ENCODE measurements at places on chromosomes 5 and 9. TPM values are rescaled to one million over a fixed set of nuclear protein-coding genes. Genes with fewer than 3 reads are reported as not detected.

Gene SLC6A19
- total RNA-seq, result not detected

Gene SLC46A2
- not detected for total RNA-seq

Gene PHF24
- total RNA-seq, result 0.22 TPM

Gene OBP2B
- total RNA-seq, result not detected

Gene AP3B1
- 21.3 TPM for total RNA-seq

Gene OCLN
- total RNA-seq, result 1.5 TPM

DNA sequence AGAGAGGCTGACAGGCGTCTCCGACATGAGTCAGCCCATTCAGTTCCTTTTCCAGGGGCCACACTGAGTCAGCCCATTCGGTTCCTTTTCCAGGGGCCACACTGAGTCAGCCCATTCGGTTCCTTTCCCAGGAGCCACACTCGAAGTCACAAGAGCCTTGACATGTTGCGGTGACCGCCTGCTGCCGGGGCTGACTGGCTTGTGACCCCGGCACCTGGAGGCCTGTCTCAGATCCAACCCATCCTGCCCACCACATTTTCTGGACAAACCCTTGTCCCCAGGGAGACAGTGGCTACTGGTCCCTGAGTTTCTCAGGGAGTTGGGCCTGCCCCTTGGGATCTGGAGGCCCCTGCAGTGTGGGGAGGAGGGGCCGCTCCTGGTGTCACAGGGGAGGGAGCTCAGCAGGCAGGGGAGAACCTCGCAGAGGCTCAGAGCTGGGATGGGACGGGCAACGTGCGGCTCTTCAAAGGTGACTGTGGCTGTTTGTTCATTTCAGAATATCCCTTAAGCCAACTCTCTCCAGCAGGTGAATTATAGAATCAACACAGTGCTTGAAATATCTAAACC, 40.5 kb upstream of the LPCAT1 start:
- DNase-seq, result peak; percentile 74

GRCh38 chr9:16821344-16821743, 49.1 kb downstream of the BNC2 start:
- no peak for DNase-seq

DNA sequence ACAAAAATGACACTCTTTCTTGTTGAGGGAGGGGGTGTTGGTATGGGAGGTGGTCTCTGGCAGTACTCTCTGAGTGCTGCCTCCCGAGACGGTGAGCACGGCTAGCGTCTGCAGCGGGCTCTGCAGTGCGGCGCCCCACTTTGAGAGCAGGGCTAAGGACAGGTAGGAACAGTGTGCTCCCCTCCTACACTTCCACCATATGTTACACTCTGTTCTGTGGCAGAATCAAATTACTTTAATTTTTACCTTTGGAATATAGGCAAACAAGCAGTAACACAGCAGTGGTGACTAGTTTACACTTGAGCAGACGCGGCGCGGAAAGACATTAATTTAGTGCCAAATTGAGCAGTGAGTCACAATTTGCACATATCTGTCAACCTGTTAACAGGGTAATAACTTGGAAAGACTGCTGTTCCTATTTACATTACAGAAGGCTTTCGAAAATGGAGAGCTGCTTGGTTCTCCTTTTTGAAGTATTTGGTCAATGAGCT, 136.3 kb downstream of the MED27 start:
- no peak for DNase-seq

GRCh38 chr5:163357636-163358035, 79.8 kb upstream of the CCNG1 start:
- no peak for DNase-seq

DNA sequence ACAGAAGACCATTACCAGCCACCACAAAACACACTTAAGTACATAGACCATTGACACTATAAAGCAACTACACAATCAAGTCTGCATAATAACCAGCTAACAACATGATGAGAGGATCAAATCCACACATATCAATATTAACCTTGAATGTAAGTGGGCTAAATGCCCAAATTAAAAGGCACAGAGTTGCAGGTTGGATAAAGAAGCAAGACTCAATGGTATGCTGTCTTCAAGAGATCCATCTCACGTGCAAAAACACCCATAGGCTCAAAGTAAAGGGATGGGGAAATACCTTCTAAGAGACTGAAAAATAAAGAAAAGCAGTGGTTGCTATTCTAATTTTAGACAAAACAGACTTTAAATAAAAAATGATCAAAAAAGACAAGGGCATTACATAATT, 113.6 kb upstream of the CD180 start:
- no peak for DNase-seq

- DNase-seq, result no peak
Measured at GRCh38 chr9:17627641-17628040, 48.8 kb downstream of the SH3GL2 start.

DNA sequence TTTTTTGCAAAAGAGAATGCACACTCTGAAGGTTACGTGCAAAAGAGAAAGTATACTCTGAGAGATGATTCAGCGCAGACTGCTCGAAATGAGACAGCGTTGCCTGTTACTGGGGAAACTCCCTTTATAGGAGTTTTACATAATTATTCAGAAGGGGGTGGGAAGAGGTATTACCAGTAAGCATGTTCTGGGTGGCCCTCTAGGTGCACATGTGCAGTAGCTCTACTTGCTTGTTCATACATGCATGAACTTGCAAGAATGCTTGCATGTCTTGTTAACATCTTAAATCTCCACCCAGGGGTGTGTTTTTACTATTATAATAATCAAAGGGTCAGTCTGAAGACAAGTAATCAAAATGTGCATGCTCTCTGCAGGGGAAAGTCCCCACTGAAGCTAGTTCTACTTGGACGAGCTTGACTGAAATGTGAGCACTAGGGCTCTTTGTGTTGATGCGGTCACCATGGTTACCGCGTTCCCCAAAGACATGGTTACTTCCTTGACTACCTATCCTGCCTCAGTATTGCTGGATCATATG, 75.5 kb downstream of the SGCD start:
- no peak for DNase-seq

DNA sequence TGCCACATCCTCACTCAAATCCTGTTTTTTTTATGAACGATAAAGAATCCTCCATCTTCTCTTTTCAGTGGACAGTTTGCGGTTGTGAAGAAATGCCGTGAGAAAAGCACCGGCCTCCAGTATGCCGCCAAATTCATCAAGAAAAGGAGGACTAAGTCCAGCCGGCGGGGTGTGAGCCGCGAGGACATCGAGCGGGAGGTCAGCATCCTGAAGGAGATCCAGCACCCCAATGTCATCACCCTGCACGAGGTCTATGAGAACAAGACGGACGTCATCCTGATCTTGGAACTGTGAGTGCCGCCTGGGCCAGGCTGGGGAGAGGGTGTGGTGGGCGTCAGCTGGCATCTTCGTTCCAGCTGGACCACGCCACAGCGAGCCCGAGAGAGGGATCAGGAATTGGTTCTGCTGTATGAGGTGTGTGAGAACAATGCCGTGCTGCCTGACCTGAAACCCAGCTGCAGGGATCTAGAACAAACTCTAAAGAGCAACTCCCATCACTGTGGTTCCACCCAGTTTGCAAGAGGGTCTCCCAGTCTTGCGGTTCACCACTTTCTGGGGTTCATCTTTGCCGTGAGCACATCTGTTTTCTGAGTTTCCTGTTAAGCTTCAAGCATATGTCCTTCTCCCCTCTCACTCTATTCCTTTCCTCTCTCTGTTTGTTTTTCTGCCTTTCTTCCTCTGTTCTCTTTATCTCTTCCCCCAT, 107.4 kb downstream of the DAPK1 start:
- no peak for DNase-seq

DNA sequence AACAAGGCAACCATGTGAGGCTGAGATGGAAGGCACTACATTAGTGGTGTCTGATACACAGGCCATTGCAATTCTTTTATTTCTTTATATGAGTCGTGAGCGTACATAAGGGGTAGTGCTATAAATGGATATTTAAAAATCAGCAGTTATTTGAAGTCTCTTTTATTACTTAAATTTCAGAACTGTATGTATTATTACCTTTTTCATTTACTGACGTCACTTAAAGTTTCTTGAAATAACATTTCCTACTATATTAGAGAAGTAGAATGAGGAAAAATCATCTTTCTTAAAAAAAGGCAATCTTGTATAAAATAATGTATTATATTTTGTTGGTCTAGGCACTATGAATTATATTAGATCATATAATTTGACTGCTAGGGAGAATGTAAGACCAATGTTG, 280.9 kb upstream of the CYLC2 start:
- no peak for DNase-seq

DNA sequence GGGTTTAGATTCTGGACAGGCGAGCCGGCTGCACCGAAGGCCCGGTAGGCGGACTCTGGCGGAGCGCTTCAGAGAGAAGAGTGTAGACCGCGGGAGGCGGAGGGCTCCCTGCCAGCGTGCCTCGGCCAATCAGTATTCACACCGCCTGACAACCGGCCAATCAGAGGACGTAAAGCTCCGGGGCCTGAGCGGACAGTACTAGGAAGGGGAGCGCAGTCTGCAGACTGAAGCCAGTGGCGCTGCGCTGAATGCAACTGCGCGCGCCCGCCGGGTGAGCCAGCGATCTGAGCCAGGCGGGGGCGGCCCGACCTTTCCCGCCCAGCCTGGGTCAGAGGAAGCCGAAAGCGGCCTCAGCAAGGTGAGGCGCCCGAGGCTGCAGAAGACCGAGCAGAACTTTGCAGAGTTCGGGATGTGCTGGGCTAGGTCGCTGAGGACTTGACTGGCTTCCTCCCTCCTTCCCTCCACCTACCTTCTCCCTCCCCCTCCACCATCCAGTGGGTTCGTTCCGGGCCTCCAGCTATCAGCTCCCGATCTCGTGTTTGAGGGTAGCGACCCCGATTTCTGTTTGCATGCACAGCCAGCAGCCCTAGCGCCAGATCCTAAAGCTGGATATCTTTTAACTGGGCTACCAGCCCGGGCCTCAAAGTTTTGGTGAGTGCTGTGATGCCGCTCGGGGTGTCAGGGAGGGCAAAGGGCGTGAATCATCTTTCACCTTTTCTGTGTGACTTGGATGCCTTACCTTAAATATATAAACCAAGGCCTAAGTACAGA, at the start of gene DMRT2:
Gene DMRT2 (plus strand): TSS at position 233 of the 771 bp plus-strand sequence. CDS start 1,257 bp downstream, outside the sequence.
- peak; percentile 91 for DNase-seq

- no peak for DNase-seq
Measured at GRCh38 chr5:53418826-53419658, 61.4 kb upstream of the FST start.

- DNase-seq, result no peak
Measured at GRCh38 chr5:78162253-78162862, 132.1 kb downstream of the AP3B1 start.

DNA sequence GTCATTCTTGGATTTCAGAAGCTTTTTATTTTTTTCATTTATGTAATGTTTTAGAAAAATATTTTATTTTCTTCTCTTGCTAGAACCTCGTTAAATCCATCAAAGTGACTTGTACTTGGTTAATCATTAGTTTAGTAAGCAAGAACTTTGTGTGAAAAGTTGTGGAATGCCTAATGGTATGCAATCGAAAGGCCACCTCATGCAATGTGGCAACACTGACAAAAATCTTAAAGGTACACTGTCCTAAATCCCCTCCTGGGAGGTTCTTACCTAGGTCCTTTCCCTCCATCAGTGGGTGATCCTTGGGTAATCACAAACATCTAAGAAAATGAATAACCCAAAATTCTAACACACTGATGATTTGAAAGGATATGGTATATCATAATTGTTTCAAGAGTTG, 304.2 kb downstream of the DNAH5 start:
- no peak for DNase-seq

DNA sequence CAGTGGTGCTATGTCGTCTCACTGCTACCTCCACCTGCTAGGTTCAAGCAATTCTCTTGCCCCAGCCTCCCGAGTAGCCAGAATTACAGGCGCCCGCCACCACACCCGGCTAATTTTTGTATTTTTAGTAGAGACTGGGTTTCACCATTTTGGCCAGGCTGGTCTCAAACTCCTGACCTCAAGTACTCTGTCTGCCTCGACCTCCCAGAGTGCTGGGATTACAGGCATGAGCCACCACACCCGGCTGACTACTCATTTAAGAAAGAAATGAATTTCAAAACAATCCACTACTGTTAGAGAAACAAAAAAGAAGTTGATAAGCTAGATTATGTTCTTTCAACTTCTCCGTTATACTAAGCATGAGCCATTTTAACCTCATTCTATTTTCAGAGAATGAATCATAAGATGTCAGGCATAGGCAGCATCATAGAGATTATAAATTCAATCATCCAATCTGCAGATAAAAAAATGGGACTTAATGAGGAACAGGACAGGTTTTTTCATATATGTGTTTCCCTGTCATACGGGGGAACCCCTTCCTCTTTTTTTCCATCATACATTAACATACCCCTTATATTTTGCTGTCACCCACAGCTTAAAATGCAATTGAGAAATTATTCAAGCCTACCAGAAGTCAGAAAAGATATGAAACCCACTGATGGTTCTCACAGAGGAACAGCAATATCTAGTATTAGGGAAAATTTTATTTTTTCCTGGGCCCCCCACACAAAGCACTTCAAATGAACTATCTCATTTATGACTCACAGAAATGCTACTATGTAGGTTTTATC, 26.5 kb upstream of the ADRB2 start:
- no peak for DNase-seq

- no peak for DNase-seq
Measured at GRCh38 chr9:111890334-111890733, 6.3 kb upstream of the UGCG start.

GRCh38 chr9:135596211-135596610, 34.7 kb downstream of the PAEP start:
- DNase-seq, result no peak

- no peak for DNase-seq
Measured at GRCh38 chr9:21810388-21810787, 8.0 kb downstream of the MTAP start.

DNA sequence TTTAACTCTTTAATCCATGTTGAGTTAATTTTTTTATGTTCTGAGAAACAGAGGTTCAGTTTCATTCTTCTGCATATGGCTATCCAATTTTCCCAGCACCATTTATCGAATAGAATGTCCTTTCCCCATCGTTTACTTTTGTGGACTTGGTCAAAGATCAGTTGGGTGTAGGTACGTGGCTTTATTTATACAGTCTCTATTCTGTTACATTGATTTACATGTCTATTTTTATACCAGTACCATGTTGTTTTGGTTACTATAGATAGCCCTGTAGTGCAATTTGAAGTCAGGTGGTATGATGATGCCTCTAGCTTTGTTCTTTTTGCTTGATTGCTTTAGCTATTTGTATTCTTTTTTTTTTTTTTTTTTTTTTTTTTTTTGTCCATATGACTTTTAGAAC, 462.0 kb downstream of the HTR1A start:
- no peak for DNase-seq

DNA sequence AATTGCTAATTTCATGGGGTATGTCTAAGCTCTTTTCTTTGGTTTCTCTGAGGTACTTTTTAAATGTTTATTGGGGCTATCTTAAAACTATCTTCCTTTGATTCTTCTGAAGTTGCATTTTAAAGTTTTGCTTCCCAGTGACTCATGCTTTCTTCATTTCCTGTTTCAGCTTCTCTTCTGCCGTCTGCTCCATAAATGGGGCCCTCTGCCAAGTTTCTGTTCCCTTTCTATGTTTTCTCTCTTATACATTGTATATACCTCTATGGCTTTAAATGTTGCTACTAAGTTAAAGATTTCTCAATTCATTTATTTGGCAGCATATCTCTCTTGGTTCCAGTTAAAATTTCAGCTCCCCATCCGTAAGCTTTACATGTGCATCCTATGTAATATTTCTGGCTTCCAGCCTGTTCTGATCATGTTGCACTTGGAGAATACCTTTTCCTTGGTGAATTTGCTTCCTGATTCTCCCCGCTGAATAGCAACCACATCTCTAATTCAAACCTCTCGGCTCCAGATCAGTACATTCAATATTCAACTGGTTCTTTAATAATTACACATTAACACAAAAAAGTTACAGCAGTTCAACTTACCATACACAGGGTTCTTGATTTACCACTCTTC, 125.3 kb downstream of the ST8SIA4 start:
- no peak for DNase-seq
